ENCODE measurements at places on chromosomes 3 and 15.

DNA sequence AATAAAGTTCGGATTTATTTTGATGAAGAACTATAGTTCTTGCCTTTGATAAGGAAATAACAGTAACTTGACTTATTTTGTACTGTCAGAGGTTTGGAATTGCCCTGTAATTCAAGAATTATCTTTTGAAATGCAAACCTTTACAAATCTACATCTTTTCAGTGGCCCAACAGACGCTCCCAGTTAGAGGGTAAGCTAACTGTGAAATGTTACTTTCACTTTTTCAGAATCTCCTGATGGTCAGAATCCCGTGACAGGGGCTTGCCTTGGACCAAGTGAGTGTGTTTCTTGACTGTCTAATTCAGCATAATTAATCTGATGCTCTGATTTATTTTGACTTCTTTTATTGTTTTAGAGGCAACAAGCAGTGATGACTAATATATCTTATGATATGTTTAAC is 262.5 kb downstream of the PLOD2 start:
- no peak for DNase-seq

DNA sequence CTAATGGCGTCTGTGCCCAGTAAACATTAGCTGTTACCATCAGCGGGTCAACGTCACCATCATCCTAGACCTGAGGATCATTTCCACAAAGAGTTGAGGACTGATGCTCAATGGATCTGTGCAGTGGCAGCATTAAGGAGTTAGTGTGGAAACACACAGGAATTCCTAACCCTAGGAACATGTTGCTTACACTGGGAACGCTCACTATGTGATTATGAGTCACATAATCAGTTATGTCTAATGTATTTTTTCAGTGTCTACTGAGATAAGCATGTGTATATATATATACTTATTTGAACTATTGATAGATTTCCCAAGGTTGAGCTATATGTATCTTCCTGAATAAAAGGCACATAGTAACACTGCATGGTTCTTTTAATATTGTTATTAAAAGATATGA is 19.0 kb downstream of the ARNT2 start:
- DNase-seq, result no peak

GRCh38 chr15:80272987-80273386 is 21.0 kb upstream of the CTXND1 start:
- no peak for DNase-seq

GRCh38 chr3:20822251-20822650 is 636.2 kb upstream of the SGO1 start:
- DNase-seq, result no peak

- DNase-seq, result no peak
These were observed 38.2 kb downstream of the TPM1 start for GRCh38 chr15:63080634-63081250.

DNA sequence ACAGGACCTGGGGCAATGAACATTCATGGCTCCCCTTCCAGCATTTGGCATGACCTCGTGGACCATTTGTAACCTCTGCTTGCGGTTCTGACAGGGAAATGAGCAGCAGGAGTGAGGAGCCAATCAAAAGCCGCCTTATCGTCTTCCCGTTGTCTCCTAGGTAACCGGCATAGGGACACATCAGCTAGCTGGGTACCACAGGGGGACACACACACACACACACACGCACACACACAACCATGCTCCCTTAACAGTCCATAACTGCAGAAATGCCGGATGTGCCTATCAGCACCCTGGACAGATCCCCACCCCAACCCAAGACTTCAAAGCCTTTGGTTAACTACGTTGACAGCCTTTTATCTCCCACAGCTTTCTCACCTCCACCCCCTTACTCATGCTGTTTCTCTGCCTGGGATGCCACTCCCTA is 53.4 kb upstream of the CCDC174 start:
- DNase-seq, result peak; percentile 5

GRCh38 chr3:55621648-55622047 is 134.5 kb upstream of the WNT5A start:
- no peak for DNase-seq

DNA sequence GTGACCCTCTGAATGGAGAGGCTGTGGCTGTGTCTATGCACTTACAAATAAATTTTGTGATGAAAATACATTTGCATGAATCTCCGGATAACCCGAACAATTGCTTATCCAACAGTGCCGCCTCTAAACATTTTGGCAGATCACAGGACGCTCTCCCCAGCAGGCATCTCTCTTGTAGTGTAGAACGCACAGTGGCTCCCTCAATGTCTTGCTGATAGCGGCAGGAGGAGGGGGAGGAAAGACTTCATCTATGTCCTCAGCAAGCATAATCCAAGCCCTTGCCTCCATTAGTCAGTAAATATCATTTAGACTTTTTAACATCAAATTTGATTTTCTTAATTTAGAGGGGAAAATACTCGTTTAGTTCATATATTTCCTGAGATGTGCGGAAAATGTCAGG is 318.1 kb upstream of the IGF1R start:
- DNase-seq, result no peak

DNA sequence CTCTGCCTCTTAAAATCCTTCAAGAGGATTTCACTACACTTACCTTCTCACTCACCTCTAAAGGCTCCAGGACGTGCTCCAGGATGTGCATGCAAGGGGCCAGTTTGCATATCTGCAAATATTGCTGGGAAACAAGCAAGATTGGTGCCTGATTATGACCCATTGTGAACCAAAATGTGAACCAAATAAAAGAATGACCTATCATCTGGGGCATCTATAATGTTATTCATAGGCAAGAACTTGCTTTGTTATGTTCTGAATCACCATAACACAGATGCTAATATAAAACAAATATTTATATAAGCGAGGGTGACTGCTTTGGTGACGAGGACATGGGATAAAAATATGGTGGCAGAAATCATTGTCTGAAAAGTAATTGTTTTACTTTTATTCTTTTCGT is 5.5 kb downstream of the IL12A start:
- DNase-seq, result no peak

- no peak for DNase-seq
These were observed 27.1 kb downstream of the CGGBP1 start for GRCh38 chr3:88031642-88032077.

- no peak for DNase-seq
These were observed 69.0 kb downstream of the TIGIT start for GRCh38 chr3:114362815-114363214.

- DNase-seq, result no peak
These were observed 324.0 kb downstream of the UACA start for GRCh38 chr15:70439304-70439877.

- DNase-seq, result no peak
These were observed 248.1 kb upstream of the C2CD4B start for GRCh38 chr15:62413153-62413552.
